NCI-H1417 treated with DMSO at 0.1 percent for 48 hours (cell line): ENCODE measurements at places on chromosomes 1 and 21.

- DNase-seq: no peak
Observed at GRCh38 chr1:216902669-216903381, 179.6 kb upstream of the ESRRG start.

DNA sequence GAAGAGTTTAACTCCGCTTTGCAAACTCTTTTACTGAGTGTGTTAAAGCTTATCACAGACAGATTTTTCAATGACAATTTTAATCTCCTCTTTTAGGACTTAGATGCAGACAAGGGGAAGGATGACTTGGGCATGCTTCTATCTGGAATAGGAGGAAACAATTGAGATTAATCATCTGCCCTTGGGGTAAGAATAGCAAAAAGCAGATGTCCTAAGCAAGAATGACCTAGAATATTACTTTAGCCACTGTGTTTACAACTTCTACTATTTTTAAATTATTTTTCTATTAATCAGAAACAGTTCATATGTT, 569.0 kb upstream of the ADGRL2 start:
- no peak for DNase-seq

- no peak for DNase-seq
Observed at GRCh38 chr1:5611851-5612250, 380.4 kb downstream of the NPHP4 start.

- no peak for DNase-seq
Observed at GRCh38 chr21:31875496-31876015, 2.7 kb downstream of the HUNK start.

DNA sequence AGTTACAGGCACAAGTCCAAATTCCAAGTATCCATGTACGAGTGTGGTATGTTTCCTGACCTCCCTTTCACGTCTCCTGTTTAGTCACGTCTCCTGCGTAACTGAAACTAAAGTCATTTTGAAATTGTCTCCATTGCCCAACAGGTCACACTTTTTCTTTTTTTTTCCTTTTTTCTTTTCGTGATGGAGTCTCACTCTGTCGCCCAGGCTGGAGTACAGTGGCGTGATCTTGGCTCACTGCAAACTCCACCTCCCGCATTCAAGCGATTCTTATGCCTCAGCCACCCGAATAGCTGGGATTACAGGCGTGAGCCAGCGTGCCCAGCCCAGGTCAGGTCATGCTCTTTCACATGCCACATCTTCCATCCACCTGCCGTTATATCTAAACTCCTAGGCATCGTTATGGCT, 38.2 kb downstream of the L1TD1 start:
- no peak for DNase-seq

DNA sequence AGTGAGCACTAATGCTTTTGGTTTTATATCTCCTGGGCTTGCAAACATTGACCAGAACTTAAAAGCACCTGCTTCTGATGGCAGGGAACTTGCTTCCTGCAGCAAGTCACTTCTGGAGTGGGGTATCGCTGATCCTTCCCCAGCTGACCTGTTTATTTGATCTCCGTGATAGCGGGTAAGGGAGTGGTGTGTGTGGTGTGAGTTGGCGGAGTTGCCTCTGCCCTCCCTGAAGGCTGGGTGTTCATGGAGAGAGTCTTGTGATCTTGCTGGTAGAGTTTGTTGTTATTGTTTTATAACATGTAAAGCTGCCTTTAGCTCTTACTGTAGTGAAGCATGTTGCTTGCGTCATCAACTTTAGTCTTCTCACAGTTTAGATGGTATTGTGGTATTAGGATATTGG, 3.9 kb downstream of the MFN2 start:
- DNase-seq: no peak
